ENCODE measurements at places on chromosomes 5 and 9.

GRCh38 chr5:147388184-147389108 lies 121.4 kb downstream of the DPYSL3 start:
- no peak for DNase-seq

GRCh38 chr5:17215361-17215760 lies 2.1 kb upstream of the BASP1 start:
- no peak for DNase-seq

- no peak for DNase-seq
Observed at GRCh38 chr5:159210210-159210661, 883 bp upstream of the RNF145 start.

DNA sequence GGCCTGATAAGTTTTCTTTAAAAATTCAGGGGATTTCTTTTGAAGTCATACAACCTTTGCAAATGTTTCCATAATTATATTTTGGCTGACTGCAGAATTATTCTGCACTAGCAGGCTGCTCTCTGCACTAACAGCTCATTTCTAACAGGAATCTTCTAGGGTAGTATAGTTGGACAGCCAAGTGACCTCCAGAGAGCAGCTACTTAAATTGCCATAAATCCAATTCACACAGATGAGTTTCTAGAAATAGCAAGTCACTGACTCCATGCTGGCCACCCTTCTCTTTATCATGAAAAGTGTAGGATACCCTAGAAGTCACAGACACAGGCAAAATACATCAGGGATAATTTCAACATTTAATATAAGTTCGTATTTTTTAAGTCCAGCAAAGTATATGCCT lies 110.9 kb upstream of the TARS1 start:
- DNase-seq = no peak

DNA sequence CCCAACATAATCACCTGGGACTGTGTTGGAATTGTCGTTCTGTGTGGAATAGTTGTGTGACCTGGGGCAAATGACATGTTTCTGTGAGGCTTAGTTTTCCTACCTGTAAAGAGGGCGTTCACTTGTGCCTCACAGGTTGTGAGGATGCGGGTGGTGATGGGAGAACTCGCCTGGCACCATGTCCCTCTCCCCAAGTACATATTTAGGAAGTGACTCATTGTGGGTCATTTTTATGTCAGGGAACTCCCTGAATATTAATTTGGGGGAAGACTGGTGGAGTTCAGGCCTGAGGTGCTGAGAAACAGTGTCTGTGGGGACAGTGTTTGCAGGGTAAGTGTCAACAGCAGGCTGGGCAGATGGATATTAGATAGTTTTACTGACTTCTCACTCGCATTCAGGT lies 144.7 kb downstream of the KDM4C start:
- no peak for DNase-seq

- DNase-seq = no peak
Observed at GRCh38 chr5:77758141-77758938, 17.8 kb downstream of the TBCA start.

GRCh38 chr5:110413856-110414255 lies 312.6 kb downstream of the TMEM232 start:
- DNase-seq = no peak

DNA sequence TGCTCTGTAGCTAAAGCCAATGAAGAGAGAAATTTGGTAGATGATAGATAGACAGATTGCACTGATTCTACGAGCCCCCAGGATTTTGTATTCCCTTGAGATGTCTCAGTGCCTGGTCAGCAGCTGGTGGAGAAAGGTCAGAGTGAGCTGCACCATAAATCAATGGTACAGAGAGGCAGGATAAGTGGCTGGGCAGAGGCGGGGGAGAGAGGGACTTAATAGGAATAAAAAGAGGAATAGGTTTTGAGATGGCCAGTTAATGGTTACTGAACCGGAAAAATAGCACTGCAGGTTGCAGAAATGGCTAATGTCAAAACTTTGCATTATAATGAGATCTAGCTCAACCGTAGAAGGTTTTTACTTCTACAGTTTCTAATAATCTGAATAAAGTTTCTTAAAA lies 47.9 kb upstream of the SLC12A2 start:
- no peak for DNase-seq

DNA sequence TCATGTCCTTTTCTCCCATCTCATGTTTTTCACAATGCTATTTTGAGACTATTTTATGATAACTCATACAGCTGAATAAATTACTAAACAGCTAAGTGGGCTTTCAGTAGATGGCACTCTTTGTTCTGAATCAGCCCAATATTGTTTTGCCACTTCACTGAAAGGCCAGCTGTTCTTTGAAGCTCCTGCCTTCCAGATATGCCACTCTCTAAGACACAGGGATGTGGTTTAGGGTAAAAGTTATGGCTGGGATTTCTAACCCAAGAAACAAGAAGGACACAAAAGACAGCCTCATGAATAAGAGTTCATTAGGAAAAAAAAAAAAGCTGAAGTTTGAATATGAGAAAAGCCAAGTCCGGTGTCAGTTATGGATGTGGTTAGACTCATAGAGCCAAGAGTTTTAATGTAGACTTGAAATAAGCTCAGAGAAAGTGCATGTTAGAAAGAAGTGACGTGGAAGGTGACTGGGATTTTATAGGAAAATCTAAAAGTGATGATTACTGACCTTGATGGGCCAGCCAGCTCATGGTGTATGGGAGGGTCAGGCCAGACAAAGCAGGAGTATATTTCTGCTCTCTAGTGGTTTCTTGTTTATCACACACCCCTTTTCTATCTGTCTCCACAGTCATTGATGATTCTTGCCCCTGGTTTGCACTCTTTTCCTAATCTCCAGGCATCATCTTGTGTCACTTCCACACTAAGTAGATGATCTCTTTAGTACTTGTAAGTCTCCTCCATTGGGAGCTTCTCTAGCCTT lies 488.5 kb downstream of the NR2F1-AS1 start:
- no peak for DNase-seq

DNA sequence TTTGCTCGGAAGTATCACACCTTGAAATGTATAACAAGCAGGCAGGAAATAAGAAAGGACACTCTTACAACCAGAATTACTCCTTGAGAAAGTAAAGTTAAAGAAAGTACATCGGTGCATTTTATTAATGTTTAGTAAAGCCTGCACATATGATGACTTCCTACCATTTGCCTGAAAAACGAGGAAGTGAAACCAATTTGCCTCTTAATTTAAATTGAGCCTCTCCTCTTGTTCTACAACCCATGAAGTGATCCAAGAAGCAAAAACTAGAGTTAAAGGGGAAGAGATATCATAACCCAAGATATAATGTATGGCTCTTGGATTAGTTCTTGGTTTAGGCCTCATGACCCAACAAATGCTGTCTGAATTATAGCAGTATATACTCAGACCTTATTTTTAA lies 95.6 kb downstream of the GNAQ start:
- no peak for DNase-seq

GRCh38 chr9:18629136-18629535 lies 155.2 kb downstream of the ADAMTSL1 start:
- DNase-seq = no peak

- DNase-seq = no peak
Observed at GRCh38 chr5:71662381-71662780, 56.7 kb upstream of the CARTPT start.

GRCh38 chr5:2919310-2920018 lies 168.0 kb upstream of the IRX2 start:
- DNase-seq = no peak

GRCh38 chr9:94554078-94554438 lies 825 bp upstream of the PCAT7 start:
- DNase-seq = no peak

DNA sequence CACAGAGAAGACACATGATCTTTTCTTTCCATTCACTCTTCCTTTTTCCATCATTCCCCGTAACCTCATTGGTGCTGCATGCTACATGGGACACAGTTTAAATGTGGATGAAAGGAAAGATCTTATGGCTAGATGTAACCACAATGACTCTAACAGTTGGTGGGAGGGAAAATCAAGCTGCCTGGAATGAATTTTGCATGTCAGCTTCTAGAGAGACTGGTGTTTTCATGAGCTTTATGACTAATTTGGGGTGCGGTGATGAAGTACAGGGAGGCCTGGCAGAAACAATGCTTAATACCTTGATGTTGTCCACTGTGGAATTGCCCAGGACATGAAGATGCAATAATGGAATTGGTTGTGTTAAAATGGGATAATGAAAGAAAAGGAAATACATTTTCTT lies 55.9 kb upstream of the MYO10 start:
- no peak for DNase-seq

DNA sequence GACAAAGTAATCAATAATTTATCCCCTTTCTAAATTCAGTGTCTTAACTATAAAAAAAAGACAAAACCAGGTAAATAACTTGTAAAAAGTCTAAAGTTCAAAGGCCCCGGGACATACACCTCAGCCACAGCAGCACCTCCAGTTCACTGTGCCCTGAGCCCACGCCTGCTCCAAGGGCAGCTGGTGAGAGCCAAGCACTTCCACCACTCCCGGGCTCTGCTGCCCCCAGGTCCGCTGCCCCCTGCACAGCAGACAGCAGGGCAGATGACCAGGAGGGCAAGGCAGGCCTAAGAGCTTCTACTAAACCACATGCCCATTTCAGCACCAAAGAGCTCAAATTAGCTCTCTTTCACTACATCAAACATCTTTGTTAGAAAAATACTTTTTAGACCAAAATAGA lies 91.9 kb downstream of the CAMSAP1 start:
- DNase-seq = no peak

DNA sequence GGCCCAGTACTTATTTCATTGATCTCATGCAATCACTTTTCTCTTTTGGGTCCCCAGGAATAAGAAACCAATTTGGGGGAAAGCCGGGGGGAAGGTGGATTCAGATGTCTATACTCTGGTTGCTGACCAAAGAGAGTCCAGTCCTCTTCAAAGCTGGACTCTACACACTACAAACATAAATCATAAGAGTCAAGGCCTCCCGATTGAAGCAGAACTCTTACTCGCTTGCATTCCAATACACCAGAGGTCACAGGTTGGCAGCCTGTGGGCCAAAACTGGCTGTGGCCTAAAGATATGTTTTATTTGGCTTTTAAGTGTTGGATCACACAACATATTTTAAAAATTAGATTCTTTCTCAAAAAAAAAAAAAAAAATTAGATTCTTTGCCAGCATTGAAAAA lies 311.4 kb upstream of the MSX2 start:
- no peak for DNase-seq
